ENCODE measurements at places on chromosomes 7 and 10.
A peak's percentile ranks its signal among the peaks of the same experiment; 100 is the strongest.

DNA sequence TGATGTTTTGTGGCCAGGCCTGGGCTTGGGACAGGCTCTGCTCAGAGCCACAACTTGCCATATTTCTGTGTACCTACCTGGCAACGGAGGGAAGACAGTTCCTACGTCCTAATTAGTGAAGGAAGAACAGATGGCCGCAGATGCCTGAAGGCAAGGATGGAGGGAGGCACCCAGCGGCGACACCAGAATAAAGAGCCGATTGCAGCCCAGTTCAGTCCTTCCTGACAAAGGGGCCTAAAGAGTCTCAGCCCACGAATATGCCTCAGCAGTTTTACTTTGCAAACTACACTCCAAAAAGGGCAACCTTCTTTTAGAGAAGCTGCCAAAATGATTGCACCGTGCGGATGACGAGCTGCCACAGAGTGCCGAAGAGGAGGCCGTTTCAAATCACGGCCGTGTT, 585.8 kb downstream of the GLRX3 start:
- no peak for DNase-seq

DNA sequence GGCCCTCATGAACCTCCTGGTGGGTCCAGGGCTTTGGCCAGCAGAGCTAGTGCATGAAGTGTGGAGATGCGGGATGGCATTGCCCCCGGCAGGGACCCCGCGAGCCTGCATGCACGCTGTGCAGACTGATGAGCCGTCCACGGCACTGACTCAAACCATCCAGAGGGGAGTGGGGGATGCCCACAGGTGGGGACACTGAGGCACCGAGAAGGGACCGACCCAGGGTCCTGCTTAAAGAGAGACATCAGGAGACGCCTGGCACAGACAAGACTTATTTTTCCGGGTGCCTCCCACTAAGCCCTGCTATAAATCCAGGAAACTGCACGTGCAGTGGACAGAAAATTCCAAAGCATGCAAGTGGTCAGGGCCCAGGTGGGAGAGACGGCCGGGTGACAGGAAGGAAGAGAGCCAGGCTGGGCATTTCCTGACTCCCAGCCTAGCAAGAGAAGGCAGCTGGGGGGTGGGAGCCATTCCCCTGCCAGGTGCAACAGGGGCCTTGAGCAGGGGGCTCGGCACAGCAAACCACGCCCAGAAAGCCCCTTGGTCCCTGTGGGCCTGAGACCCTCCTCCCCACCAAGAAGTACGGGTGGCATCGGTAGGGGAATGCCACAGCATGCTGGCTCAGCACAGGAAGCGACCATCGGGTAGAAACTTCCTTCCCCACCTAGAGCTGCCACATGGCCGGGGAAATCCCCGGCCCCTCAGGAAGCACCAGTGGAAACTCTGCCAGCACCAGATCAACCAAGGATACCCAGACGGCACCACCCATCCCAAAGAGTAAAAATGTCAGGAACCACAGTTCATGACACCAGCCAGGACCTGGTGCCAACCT, 91.5 kb downstream of the FOXL3 start:
- no peak for DNase-seq

DNA sequence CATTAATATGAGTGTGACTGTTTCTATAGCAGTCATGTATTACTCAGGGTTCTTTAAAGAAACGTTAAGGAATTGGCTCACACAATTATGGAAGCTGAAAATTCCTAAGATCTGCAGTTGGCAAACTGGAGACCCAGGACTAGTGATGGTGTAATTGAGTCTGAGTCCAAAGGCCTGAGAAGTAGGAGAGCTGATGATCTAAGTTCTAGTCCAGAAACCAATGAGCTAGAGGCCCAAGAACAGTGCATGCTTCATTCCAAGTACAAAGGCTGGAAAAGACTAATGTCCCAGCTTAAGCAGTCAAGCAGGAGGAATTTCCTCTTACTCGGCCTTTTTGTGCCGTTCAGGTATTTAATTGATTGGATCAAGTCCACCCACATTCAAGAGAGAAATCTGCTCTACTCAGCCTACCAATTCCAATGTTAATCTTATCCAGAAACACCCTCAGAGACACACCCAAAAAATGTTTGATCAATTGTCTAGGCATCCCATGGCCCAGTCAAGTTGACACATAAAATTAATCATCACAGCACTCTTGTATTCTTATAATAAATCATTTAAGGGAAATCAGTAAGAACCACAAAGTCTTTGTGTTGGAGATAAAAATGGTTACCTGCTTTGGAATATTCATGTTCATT, 312.1 kb downstream of the PRKG1 start:
- no peak for DNase-seq

DNA sequence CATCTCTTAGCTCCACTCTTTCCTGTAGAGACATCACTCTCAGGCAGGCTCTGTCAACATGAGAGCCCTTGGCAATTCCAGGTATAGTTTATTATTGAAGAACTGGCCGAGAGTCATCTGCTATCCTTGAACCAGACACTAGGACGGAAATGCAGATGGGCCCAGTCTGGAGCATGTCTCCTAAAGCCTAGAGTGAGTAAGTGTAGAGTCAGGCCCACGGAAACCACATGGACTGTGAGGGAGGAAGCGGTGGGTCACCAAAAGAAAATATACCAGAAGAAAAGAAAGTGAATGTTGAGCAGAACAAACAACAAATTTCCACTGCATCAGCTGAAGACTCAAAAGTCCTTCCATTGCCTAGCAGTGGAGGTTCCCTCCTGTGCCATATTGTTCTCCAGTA, 15.7 kb upstream of the RELN start:
- DNase-seq = peak; percentile 59

GRCh38 chr10:133056651-133057178, 31.0 kb upstream of the ADGRA1 start:
- no peak for DNase-seq

- DNase-seq = no peak
These were observed 56.4 kb downstream of the KAT6B start for GRCh38 chr10:74882831-74883230.

DNA sequence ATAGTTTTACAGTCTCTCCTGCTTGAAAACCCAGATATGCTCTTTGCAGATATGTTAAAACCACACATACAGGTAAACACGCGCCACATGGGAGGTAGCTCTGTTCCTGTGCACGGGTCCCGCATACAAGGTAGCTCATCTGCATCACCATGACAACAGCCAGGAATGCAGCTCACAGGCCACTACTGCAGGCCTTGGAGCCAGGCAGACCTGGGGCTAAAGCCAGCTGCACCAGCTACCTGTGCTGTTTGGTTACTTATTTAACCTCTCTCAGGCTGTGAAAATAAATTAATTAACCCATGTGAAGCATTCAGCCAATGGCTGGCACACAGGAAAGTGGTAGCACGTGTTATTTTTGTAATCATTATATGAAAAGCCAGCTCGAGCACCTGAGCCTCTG, 428.3 kb downstream of the TNS3 start:
- DNase-seq = no peak

GRCh38 chr10:33253411-33253810, 81.1 kb downstream of the NRP1 start:
- no peak for DNase-seq

DNA sequence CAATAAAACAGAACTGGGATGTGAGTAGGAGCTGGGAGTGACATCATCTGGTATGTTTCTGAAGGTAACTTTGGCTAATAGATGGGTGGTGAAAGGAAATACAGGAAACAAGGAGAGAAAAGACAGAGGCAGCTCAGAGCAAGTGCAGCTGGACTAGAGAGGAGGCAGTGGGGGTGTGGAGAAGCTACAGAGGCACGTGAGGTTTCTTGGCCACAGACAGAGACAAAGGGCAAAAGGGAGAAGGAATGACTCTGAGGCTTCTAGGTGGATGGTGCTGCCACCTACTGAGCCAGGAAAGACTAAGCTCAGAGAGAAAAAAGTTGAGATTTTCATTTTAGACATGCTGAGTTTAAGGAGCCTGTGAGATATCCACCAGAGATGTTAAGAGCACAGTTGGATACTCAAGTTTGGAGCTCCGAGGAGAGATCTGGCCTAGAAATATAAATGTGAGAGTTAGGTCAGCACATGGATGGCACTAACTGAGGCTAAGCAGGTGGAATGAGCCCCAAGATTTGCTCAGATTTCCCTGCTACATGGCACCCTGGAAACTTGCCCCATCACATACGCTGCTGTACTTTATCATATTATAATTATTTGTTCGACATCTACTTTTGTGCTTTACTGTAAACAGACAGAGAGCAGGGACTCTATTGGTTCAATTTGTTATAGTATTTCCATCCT, 293.0 kb upstream of the IMMP2L start:
- DNase-seq = peak; percentile 81

- no peak for DNase-seq
These were observed 37.0 kb upstream of the MXI1 start for GRCh38 chr10:110170142-110170971.

DNA sequence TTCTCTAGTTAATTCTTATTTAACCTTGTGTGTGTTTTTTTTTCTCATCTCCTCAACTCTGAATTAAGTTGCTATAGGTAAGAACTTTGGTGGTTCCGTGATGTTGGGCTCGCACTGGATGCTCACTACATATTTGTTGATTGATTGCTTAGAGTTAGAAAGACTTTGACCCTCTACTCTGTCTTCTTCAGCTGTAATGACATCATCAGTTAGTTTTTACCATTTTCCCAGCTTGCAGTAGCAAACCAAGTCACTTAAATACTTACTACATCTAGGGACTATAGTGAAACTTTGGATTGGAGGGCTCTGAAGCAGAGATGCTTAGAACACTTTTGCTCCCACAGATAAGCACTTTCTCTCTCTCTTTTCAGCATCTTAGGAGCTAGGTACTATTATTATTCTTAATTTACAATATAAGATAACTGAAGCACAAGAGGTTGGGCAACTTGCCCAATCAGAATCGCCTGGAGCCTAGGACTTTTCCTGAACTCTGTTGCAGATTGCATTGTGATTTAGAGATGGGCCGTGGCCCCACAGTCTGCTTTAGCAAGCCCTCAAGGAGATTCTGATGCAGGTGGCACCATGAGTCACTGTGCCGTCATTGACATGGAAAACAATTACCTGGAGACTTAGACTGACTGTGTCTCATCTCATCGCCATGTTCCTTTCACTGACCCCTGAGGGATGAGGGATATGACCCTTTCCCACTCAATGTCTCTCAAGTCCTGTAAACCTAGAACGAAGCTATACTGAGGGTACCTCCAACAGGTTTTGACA, 471.9 kb upstream of the PODXL start:
- no peak for DNase-seq

DNA sequence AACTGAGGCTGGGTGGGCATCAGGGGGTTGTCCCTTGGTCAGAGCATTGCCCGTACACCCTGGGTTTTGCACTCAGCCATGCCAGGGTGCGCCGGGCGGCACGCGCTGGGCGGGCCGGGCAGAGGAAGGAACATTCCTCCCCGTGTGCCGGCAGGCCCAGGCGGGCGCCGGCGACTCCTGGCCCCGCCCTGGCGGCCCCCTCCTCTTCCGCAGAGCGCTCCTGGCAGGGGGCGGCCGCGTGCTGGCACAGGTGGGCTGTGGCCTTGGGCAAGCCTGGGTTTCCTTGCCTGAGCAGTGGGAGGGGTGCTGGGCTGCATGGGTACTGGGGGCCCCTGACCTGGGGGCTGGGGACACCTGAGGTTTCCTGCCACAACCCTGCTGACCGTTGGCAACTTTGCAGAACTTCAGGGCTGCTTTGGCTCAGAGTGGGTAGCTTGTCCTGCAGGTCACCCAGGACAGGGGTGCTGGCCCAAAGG, 3.9 kb downstream of the LFNG start:
- no peak for DNase-seq

GRCh38 chr10:95236068-95236903, 42.2 kb downstream of the ACSM6 start:
- DNase-seq = peak; percentile 56

DNA sequence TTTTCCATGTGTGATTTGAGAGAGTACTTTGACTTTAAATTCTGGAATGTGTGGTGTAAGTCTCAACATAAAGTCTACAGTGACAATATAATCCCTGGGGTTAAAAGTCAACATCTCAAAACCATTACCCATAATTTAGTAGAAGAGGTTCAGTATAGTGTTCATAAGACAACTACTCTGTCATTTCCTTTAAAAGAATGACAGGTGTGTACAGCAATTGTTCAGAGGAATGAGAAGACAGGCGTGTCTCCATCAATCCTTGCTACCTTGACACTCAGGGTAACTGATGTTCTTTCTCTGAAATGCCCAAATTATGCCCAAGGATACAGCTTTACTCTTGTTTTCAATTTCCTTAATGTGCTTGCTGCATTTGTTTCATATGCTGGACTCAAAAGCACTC, 256.4 kb downstream of the DYNC1I1 start:
- no peak for DNase-seq

GRCh38 chr10:77800738-77801266, 125.8 kb downstream of the DLG5 start:
- no peak for DNase-seq

GRCh38 chr7:149099058-149099457, 8.5 kb upstream of the ZNF786 start:
- no peak for DNase-seq

- no peak for DNase-seq
These were observed 29.3 kb upstream of the HECW1 start for GRCh38 chr7:43083106-43083505.

- DNase-seq = no peak
These were observed 9.1 kb downstream of the ZYX start for GRCh38 chr7:143390104-143390772.

DNA sequence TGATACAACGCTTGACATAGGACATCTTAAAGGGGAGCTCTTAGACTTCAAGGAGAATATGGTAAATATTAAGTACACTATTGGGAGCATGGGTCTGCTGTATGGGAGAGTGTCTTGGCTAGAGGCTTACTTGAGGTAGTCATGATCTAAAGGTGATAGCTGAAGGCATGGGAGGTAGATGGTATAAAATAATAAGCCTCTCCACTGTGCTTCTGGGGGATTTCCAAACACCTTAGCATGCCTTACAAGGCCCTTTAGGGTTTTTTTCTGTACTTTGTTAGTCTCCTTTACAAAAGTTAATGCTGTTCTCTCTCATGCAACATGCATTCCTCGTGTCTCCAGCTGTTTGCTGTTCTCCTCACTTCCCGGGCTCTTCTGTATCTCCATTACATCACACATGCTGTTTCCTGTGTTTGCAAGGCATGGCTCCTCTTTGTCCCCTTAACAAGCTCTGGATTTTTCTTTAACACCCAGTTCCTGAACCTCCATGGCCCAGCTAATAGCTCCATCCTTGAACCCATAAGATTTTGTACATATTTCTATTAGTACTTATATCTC, 449.7 kb downstream of the AUTS2 start:
- no peak for DNase-seq

- DNase-seq = no peak
These were observed 76.0 kb upstream of the PDGFA start for GRCh38 chr7:595621-596010.

GRCh38 chr7:131816391-131817007, 260.1 kb upstream of the PODXL start:
- DNase-seq = peak; percentile 23

- DNase-seq = peak; percentile 7
These were observed 52.4 kb downstream of the CASD1 start for GRCh38 chr7:94561841-94562514.

- no peak for DNase-seq
These were observed 120.1 kb downstream of the JAZF1 start for GRCh38 chr7:28060371-28060950.

All from RKO (cell line).